Lung microvascular endothelial cell (primary cell): ENCODE measurements at places on chromosomes 2 and 18.
A peak's percentile ranks its signal among the peaks of the same experiment; 100 is the strongest.

- DNase-seq, result no peak
These were observed 290.1 kb upstream of the KLHL14 start for GRCh38 chr18:33062834-33063364.

GRCh38 chr18:27704736-27705361, 472.1 kb downstream of the CDH2 start:
- no peak for DNase-seq

DNA sequence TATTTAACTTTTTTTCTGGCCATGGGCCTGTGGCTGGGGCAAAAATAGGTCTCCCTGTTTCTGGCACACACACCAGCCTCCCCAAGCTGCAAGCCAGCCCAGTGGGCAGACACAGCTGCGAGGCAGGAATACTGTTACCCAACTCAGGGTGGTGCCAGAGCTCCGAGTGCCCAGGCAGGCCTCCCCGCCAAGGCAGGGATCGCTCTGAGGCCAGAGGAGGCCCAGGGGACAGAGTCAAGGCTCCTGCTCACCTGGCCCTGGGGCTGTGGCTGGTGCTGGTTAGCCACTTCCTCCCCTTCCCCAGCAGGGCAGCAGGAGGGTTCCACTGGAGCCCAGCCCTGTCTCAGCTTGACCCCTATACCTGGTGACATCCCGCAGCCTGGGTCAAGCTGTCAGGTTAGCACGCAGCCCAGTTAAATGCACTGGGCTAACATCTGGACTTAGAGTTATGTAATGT, 67.1 kb upstream of the EPAS1 start:
- no peak for DNase-seq

DNA sequence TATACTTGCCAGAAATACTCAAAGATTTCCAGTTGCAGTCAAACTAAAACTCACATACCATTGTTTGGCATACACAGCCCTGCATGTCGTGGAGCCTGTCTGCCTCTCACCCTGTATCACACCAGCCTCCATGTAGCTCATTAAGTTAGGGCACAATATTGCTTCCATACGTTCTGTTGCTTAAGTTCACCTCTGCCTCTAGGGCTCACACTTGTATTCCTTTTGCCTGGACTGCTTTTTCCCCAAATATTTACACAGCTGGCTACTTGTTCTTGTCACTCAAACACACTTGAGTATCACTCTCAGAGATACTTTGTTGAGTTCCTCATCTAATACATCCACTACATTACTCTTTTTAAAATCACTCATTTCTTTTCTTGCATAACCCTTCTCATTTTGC, 83.1 kb downstream of the PTH2R start:
- DNase-seq, result no peak

- no peak for DNase-seq
These were observed 92.6 kb upstream of the CERS6 start for GRCh38 chr2:168363347-168364092.

DNA sequence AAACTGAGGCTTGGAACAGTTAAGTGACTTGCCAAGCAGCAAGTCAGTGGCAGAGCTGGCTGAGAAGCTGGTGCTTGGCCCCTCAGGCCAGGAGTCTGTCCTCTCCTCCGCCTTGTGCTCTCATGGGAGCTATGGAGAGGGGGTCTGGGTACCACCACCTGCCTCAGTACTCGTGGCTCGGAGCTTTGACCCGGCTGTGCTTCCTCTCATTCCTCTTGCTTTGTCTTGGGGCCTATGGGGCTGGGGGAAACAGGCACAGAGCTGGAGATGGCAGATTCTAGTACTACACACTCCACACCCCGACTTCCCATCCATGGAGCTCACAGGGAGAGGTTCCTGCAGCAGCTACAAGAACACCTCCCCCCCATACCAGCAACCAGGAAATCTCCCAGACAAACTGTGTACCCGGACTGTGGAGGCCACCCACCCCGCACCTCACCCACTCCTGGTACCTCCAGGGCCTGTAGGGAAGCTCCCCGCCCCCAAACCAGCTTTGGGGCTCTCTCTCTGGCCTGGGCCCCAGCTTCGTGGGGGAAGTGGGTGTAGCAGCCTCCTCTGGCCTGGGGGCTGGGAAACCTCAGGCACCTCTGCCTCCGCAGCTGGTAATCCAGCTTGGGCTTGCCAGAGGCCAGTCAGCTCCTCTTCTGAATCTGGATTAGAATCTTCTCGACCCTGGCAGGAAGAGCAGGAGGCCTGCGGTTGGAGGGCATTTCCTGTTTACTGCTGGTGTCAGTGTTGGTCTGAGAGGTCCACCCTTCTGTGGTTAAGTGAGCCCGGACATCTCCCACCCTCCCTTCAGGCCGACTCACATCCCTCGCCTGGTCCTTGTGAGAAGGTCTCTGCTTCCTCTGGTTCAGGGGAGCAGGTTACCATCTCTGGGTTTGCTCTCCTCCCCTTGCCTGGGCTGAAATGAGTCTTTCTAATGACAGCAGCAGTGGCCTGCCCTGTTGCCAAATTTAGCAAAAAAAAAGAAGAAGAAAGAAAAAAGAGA, 22.3 kb upstream of the RHOB start:
- peak; percentile 90 for DNase-seq

DNA sequence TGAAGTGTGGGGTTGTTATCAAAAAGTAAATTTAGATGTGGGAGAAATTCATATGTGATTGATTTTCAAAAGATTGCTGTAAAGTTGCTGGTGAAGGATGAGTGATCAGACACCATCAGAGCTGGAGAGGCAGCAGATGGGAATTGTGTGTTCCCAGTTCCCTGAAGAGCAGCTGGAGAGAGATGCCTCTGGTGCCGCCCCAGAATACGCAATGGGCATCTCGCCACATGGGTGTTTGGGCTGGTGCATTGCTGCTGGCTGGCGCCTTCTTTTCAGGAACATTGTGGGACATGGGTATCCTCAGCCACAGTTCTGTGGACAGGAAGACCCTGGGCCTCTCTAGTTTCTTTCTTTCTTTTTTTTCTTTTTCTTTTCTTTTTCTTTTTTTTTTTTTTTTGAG, 11.9 kb downstream of the ATG4B start:
- no peak for DNase-seq

DNA sequence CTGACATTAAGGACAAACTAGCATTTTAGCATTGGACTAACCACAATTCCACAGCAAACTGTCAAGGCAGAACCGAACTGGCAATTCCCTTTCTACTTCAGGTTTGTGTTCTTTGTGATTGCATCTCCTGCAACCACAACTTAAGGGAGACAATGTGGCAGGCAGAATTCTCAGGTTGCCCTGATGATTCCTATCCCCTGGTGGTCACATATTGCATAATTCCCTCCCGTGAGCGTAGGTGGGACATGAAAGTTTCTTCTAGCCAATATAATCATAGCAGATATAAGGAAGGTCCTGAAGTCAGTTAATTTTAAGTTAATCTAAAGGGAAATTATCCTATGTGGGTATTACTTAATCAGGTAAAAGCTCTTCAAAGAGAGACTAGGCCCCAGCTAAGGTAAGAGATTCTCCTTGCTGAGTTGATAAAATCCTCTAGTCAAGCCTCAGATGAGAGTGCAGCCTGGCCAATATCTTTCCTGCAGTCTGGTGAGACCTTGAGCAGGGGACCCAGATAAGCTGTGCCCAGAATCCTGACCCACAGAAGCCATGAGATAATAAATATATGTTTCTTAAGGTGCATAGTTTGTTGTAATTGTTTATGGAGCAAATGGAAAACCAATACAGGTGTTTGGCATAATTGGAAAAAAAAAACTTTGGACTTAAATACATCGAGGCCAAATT, 45.9 kb upstream of the TNP1 start:
- DNase-seq, result no peak

GRCh38 chr2:138010890-138011289, 46.6 kb downstream of the HNMT start:
- DNase-seq, result no peak

DNA sequence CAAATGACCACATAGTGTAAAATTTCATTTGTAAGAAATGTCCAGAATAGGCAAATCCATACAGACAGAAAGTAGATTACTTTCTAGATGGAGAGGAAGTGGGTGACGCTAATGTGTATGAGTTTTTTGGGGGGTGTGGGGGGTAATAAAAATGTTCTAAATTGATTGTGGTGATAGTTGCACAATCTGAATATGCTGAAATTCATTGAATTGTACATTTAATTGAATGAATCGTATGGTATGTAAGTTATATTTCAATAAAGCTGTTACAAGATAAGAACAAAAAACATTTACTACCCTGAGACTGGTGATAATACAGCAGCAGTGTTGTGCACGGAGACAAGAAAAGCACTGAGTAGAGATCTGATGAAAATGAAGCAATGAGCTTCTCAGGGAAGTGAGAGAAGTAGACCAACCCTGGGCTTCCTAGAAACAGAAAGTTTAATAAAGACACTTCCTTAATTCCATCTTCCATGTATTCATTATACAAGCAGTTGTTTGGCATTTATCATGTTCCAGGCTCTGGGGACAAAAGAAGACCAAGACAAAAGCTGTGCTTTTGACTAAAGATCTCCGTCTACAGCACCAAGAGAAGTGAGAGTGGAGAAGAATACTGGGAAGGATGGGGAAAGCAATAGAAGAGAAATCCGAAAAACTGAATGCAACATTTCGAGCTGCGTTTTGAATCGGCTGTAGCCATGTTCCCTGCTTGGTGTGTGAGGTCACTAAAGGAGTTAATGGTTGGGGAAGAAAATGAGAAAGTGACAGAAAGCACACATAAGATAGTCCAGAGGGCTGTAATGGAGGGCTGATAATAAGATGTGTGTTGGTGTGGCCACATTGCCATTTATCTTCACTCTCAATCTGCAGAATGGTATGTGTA, 1.8 kb upstream of the PDE11A start:
- DNase-seq, result no peak

DNA sequence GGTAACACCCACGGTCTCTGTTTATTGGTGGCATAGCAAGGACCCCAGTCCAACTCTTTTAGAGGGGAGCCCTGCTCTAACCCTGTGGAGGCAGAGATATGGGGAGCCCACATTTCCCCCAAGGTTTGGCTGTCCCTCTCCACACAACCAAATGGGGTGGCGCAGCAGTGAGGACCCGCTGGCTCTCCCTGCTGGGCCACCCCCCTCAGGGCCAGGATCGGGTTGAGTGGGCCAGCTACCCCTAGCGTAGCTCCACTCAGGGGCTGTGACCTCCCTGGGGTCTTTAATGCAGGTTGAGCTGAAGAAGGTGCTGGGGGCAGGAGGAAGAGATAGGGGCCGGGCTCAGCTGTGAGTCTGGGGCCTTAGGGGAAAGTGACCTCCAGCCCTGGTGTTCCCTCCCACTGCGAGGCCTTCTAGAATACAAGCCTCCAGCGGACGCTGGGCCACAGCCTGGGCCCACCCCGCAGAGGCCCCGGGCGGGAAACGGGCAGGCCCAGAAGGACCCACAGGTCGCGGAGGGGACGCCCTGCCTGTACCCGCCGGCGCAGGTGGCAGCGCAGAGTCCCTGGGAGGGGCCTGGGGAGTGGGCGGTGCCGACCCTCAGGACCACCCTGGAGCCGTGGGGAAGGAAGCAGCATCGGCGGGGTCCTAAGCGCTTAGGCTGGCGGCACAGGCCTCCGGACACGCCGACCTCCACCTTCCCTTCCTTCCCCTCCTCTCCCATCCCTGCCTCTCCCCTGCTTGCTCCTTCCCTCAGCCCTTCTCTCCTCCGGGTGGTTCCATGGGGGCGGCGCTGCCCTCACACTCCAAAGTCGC, 9.6 kb downstream of the CROCC2 start:
- DNase-seq, result no peak

DNA sequence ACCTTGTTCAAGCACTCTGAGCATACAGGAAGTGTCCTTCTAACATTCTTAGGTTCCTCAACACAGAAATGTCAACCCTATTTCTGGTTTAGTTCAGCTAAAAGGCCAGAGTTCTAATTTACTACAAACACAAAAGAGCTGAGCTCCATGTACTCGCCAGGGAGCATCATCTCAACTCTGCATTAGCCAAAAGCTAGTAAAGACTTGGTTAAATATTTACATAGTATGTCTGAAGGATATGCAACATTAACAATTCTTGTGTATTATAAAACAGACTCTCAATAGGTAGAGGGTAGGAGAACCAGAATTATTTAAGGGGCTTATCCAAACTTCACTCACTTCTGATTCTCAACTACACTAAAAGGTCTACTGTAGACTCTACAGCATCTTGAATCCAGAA, 154.6 kb downstream of the THADA start:
- DNase-seq, result no peak

DNA sequence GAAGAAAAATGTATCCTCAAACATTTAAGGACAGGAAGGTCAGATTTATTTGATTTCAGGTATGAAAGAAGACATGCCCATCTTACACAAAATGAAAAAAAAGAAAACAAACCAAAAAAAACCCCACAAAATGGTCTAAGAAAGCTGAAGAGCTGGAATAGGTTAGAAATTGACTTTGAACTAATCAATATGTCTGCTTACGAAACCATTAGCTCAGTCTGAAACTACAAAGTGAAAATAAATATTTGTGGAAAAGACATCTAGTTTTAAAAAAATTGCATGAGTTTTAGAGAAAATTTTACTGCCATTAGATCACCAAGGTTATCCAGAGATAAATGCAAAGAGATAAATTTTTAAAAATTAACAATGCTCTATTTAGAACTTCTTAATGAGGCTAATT, 125.3 kb downstream of the TMEFF2 start:
- no peak for DNase-seq

DNA sequence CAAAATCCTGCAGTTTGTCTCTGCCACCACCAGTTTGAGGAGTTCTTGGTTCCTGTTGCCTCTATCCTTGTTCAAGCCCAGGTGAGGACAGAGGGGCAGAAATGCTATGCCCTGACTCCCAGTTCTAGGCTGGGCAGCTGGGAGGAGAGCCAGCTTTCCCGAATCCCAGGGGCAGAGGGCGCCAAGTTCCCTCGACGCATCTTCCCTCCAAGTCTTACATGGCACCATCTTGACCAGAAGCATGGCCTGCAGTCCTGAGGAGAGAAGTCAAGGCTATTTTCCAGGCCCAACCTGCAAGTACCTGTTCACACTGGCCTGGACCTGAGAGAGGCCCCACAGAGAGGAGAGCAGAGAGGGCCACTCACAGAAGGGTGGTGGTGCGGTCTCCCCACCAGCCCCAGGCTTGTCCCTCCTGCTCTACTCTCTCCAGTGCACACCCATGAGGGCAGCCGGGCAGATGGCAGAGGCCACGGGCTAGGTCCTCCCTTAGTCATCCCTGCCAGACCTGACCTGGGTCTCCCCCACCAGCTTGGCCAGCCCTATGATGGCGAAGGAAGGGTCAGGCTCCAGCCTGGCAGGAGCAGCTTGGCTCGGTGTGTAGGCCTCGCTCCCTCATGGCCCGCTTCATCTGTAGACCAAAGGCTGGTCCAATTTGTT, 115.7 kb upstream of the MSTN start:
- DNase-seq, result no peak

DNA sequence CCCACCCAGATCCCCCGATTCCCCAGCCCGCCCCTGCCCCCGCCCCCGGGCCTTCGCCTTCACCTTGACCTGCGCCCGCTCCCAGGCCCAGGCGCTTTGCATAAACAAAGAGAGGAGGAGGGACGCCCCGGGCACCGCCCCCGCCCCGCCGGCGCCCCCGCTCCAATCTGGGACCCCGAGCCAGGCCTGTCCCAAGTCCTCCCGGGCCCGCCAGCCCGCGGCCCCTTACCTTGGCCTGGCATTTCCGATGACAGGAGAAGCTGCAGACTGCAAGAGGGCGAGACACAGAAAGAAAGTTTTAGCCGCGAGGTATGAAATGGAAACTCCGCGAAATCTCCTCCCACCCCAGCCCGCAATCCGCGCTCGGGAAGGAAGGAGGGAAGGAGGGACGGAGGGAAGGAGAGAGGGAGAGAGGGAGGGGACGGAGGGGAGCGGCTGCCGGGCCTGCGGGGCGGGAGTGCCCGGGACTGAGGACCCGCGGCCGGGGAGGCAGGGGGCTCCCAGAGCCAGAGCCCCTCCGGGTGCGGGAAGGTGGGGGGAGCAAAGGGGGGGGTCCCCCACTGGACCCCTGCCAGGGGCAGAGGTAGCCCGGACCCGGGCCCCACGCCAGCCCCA, 24.2 kb downstream of the TNS1 start:
- DNase-seq, result no peak
